ENCODE measurements at places on chromosomes 12 and 14. TPM values are rescaled to one million over a fixed set of nuclear protein-coding genes. Genes with fewer than 3 reads are reported as not detected.

PGF gene
- total RNA-seq: 10.8 TPM

SALL2 gene
- total RNA-seq: 8.5 TPM

GRIN2B gene
- not detected for total RNA-seq

ZNF891 gene
- 0.23 TPM for total RNA-seq

IQSEC3 gene
- total RNA-seq: 0.09 TPM
